NCI-H446 (cell line): ENCODE measurements at places on chromosomes 3 and 15.
A peak's percentile ranks its signal among the peaks of the same experiment; 100 is the strongest.

- DNase-seq, result peak; percentile 66
These were observed 45.0 kb downstream of the ESYT3 start for GRCh38 chr3:138479438-138479863.

GRCh38 chr3:129694228-129694627 is 87.8 kb upstream of the PLXND1 start:
- no peak for DNase-seq

DNA sequence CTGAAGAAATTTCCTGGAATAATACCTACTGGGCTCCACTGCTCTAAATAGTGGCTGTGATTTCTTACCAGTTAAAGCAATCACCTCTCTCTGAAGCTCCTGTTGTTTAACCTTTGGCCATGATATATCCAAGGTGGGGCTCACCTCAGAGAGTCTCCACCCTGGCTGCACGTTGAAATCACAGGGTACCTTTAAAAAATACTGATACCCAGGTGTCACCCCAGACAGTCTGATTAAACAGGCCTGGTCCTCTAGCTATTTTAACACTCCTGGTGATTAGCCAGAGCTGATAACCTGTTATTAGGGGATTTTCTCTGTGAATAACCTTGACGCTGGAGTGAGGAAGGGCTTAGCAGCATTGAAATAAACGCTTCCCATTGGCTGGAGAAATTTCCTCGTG is 22.3 kb upstream of the ZBTB38 start:
- no peak for DNase-seq

DNA sequence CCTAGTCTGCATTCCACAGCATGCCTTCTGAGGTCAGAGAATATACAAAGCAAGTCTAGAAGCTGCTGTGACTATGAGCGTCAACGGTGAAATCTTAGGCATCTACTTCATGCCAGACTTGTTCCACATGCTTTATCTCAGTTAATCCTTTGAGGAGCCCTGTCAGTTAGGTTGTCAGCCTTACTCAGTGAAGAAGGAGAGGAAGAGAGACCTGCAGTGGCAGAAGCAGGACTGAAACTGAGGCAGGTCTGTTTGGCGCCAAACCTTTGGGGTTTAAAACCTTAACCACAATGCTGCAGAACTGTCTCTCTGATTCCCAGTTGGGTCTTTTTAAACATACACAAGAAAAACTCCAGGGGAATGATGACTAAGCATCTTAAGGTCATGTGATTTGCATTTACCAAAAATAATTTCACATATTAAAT is 139.0 kb upstream of the LIPC start:
- DNase-seq, result no peak

GRCh38 chr15:49255966-49256759 is 86.1 kb downstream of the GALK2 start:
- DNase-seq, result no peak

- peak; percentile 19 for DNase-seq
These were observed 260.4 kb upstream of the P2RY1 start for GRCh38 chr3:152574461-152575079.

- peak; percentile 10 for DNase-seq
These were observed 18.2 kb downstream of the SENP8 start for GRCh38 chr15:72136170-72137051.

GRCh38 chr15:94297558-94297957 is 66.2 kb downstream of the MCTP2 start:
- DNase-seq, result no peak

- no peak for DNase-seq
These were observed 282.9 kb downstream of the TBC1D5 start for GRCh38 chr3:17459470-17459993.

DNA sequence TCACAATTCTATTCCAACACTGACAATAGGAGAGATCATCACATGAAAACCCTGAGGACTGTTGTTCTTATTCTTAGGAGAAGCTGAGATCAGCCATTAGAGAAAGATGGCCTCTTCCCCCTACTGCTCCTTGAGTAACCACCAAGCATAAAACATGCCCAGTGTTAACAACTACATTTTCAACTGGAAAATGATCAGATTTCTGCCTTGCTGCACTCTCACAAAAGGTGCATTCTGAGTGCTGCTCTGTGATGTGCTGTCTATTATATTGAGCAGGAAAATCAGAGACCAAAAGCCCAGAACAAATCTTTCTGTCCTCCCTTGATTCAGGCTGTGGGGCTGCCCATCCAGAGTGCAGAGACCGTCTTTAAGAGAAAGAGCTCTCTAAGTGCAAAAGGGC is 304.6 kb upstream of the TRIM42 start:
- DNase-seq, result no peak

DNA sequence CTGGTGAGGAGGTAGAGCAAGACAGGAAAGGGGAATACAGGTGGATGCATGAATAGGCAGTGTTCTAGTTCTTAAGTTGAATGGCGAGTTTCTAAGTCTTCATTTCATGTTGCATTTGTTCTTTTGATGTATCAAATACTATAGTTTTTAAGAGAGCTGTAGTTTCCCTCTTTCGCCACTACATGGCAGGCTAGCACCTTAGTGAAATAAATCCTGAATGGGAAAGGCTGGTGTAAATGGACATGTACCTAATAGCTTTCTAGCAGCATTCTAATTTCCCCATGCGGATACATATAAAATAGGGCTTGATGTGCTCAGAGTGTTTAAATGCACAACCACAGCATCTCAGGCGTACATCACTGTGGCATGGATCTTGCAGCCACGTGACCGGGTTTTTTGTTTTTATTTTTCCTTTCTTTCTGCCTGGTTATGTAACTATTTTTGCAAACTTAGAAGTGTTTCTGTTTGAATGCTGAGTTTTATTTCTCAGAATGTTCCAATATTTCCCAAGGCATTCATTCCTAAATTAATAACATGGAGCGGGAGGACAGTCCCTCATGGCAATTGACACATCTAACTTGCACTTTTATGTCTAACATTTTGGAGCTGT is 23.5 kb upstream of the CLN6 start:
- DNase-seq, result peak; percentile 72

GRCh38 chr3:143478115-143478693 is 358.6 kb downstream of the CHST2 start:
- no peak for DNase-seq

- DNase-seq, result no peak
These were observed 1031.6 kb upstream of the SEMA6D start for GRCh38 chr15:46685681-46686080.
